ENCODE measurements at places on chromosomes 7 and 10. TPM values are rescaled to one million over a fixed set of nuclear protein-coding genes. Genes with fewer than 3 reads are reported as not detected.

GRCh38 chr7:35649711-35650110 lies 45.2 kb downstream of the HERPUD2 start:
- no peaks in the 10 kb centered on the region for H3K27me3 ChIP-seq
- H3K4me1 ChIP-seq: peaks cover 5% of the 10 kb centered on the region
- peaks cover 20% of the 10 kb centered on the region for H3K36me3 ChIP-seq
- DNase-seq: no peak
- H3K27ac ChIP-seq: no peak overlapping the region

- no peaks in the 10 kb centered on the region for H3K27me3 ChIP-seq
- peaks cover 8% of the 10 kb centered on the region for H3K4me1 ChIP-seq
- no peak overlapping the region for H3K27ac ChIP-seq
- H3K36me3 ChIP-seq: peaks cover 2% of the 10 kb centered on the region
Measured at GRCh38 chr7:24441314-24442027, 131.8 kb upstream of the PALS2 start.

Gene CALHM1
- total RNA-seq: 0.07 TPM

Gene NOS3
- 4.5 TPM for total RNA-seq

DNA sequence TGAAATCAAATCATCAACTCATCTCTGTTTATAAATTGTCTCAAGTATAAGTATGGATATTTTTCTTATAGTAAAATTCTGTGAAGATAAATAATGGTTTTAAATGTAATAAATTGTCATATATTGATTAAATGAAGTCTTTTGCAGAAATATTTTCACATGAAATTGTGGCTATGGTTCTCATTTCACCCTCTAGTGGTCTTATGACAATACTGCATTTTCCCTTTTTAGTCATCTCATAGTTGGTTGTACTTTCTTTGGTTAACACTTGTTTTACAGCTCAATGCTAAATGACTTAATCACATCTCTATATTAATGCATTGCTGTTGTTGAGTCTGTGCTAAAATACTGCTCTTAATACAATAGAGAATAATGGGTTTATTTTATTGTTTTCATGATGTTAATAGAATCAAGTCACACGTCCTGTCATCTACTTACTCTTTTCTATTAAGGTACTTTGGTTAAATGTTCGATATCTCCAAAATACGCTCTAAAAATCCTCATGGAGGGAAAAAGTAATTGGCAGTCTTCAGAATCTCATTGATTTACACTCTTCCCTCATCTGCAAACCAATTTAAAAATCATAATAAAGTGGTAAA lies 38.0 kb upstream of the CACNA2D1 start:
- no peak overlapping the region for H3K27ac ChIP-seq
- no peaks in the 10 kb centered on the region for H3K27me3 ChIP-seq
- no peak for DNase-seq
- H3K36me3 ChIP-seq: peaks cover 1% of the 10 kb centered on the region

Gene METTL2B
- total RNA-seq: 44.3 TPM

GRCh38 chr7:28397141-28397540 lies 15.2 kb upstream of the CREB5 start:
- H3K4me1 ChIP-seq: no peaks in the 10 kb centered on the region
- DNase-seq: no peak
- H3K36me3 ChIP-seq: no peaks in the 10 kb centered on the region
- H3K4me3 ChIP-seq: no peak overlapping the region

Gene FOXI2
- total RNA-seq: 0.29 TPM

GRCh38 chr7:140551355-140552239 lies 72.3 kb upstream of the MKRN1 start:
- DNase-seq: no peak
- no peaks in the 10 kb centered on the region for H3K27me3 ChIP-seq
- H3K36me3 ChIP-seq: no peaks in the 10 kb centered on the region
- H3K4me1 ChIP-seq: no peaks in the 10 kb centered on the region

- H3K27me3 ChIP-seq: no peaks in the 10 kb centered on the region
- no peaks in the 10 kb centered on the region for H3K36me3 ChIP-seq
- H3K4me3 ChIP-seq: no peak overlapping the region
- no peak for DNase-seq
Measured at GRCh38 chr10:42986633-42987032, 90.2 kb upstream of the RET start.

- no peaks in the 10 kb centered on the region for H3K4me1 ChIP-seq
- no peaks in the 10 kb centered on the region for H3K27me3 ChIP-seq
- H3K27ac ChIP-seq: no peak overlapping the region
- no peaks in the 10 kb centered on the region for H3K36me3 ChIP-seq
- no peak for DNase-seq
Measured at GRCh38 chr10:24777196-24777595, 53.5 kb upstream of the ARHGAP21 start.

Gene CXCL12
- total RNA-seq: 28.3 TPM

GRCh38 chr7:867406-868188 lies 8.8 kb upstream of the GET4 start:
- H3K27me3 ChIP-seq: no peaks in the 10 kb centered on the region
- H3K4me1 ChIP-seq: no peaks in the 10 kb centered on the region
- no peak overlapping the region for H3K27ac ChIP-seq
- no peak for DNase-seq
- no peak overlapping the region for H3K4me3 ChIP-seq

- no peak overlapping the region for H3K27ac ChIP-seq
- no peaks in the 10 kb centered on the region for H3K36me3 ChIP-seq
- 0 out of 2 replicates have a peak, but pooled peaks cover 3% of the 10 kb centered on the region for H3K4me1 ChIP-seq
- no peak overlapping the region for H3K4me3 ChIP-seq
- H3K27me3 ChIP-seq: no peaks in the 10 kb centered on the region
Measured at GRCh38 chr7:66257481-66257880, 52.3 kb downstream of the TPST1 start.
